ENCODE measurements at places on chromosomes 3 and 15.

GRCh38 chr3:43388915-43389314, 102.6 kb downstream of the SNRK start:
- DNase-seq, result no peak

DNA sequence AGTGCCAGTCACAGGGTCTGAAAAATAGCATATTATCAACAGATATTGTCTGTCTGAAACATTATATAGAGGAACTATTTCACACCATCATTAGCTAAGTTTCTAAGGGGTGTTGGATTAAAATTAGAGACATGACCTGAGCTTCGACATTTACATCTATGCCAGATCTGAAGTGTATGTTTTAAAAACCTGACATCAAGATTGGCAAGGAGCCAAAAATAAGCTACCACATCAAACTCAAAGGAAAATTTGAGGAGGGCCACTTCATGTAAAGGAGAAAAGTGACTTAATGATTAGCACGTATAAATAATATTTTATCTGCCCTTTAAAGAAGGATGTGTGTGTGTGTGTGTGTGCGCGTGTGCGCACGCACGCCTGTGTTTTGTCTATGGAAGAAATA, 752.0 kb upstream of the GRM7 start:
- DNase-seq, result no peak

- no peak for DNase-seq
These were observed 41.5 kb downstream of the DLG1 start for GRCh38 chr3:197256836-197257444.

- DNase-seq, result peak; percentile 9
These were observed 87.0 kb downstream of the SV2B start for GRCh38 chr15:91186904-91187656.

All from SHP77 (cell line).